ENCODE measurements at places on chromosomes 11 and 22. TPM values are rescaled to one million over a fixed set of nuclear protein-coding genes. Genes with fewer than 3 reads are reported as not detected.

The NPTXR gene
- 6.4 TPM for total RNA-seq

The BRSK2 gene
- 0.51 TPM for total RNA-seq

The PHOX2A gene
- not detected for total RNA-seq

The C11orf42 gene
- total RNA-seq, result not detected

The OSM gene
- 20.9 TPM for total RNA-seq

The GP1BB gene
- total RNA-seq, result 0.17 TPM

The KRTAP5-2 gene
- total RNA-seq, result not detected

Data from activated T-cell treated with anti-CD3 and anti-CD28 coated beads, Interleukin-2, amount 50 U/mL, for 72 hours (primary cell).